ENCODE measurements at places on chromosomes 7 and 10.

DNA sequence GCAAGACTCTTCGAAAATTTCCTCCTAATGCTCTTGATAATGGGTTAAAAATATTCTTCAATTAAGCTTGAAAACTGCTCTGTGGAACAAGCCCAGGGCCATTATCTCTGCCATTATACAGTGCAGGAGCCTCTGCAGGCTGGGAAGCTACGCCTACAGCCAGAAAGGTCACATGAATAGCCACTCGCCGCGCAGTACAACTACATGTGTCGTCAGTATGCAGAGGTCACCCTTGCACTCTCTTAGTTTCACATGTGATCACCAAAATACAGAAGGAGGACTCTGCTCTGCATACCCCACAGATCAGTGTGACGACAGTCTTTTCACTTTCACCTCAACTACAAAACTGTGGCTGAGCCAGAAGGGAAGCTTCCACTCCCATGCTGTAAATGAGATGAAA is 141.8 kb upstream of the C1QL3 start:
- DNase-seq, result no peak
- H3K27ac ChIP-seq, result no peak overlapping the region
- H3K4me1 ChIP-seq, result no peaks in the 10 kb centered on the region
- H3K4me3 ChIP-seq, result no peak overlapping the region
- H3K27me3 ChIP-seq, result no peaks in the 10 kb centered on the region

GRCh38 chr7:86137343-86137742 is 506.4 kb upstream of the GRM3 start:
- H3K27me3 ChIP-seq, result no peaks in the 10 kb centered on the region
- H3K4me1 ChIP-seq, result no peaks in the 10 kb centered on the region
- no peak overlapping the region for H3K27ac ChIP-seq
- no peak for DNase-seq
- H3K36me3 ChIP-seq, result no peaks in the 10 kb centered on the region

DNA sequence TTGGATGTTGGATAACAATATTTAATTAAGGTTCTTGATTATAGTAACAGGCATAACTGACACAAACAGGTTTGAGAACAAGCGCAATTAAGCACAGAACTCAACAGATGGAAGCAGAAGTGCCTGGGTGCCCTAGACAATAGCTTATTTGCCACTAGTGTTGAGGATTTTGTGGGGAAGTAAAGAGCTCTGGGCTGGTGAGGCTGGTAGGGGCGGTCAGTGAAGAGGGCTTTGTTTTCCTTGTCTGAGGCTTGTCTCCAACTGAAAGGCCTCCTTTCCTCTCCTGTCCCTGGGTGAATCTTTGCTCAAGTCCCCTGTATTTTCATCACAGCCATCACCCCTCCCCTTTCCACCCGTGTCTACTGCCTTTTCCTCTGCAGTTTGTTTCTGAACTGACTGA is 104.6 kb downstream of the KAT6B start:
- H3K27me3 ChIP-seq, result no peaks in the 10 kb centered on the region
- DNase-seq, result no peak
- H3K4me3 ChIP-seq, result no peak overlapping the region
- H3K36me3 ChIP-seq, result no peaks in the 10 kb centered on the region
- peaks cover 33% of the 10 kb centered on the region for H3K4me1 ChIP-seq

- H3K27ac ChIP-seq, result no peak overlapping the region
- H3K27me3 ChIP-seq, result peaks cover 39% of the 10 kb centered on the region
- H3K4me3 ChIP-seq, result no peak overlapping the region
- H3K36me3 ChIP-seq, result no peaks in the 10 kb centered on the region
- no peaks in the 10 kb centered on the region for H3K4me1 ChIP-seq
Observed at GRCh38 chr10:128734161-128734560, 607.9 kb upstream of the MKI67 start.

- H3K27me3 ChIP-seq, result no peaks in the 10 kb centered on the region
- no peak overlapping the region for H3K4me3 ChIP-seq
- no peaks in the 10 kb centered on the region for H3K36me3 ChIP-seq
- H3K4me1 ChIP-seq, result no peaks in the 10 kb centered on the region
- H3K27ac ChIP-seq, result no peak overlapping the region
Observed at GRCh38 chr10:482051-482501, 207.4 kb downstream of the DIP2C start.

DNA sequence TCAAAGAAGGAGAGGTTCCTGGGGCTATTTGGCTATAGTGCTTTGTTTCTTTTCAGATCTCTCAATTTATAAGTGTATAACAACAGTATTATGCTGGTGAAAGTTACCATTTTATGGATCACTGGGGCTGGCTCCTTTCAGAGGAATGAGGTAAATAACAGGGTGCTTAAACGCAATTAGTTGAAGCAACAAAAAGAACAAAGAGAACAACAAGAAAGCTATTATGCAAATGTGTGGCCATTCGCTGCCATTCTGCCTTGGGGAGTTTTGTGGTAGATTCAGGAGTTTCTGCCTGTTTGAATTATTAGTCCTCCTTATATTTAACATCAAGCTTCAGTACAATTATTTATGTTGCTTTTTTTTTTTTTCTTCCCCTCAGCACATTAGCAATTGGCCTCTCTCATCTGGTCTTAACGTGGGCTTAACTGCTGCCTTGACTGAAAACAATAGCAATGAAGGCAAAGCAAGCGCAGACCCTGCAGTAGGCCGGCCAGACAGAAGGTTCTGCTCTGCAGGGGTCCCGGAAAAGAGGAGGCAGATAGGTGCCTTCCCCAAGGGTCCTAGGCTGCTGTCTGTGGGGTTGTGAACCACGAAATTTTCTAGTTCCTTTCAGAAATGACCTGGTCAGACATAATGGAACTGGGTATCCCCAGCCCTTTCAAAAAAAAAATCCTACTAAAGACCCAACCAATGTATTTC is 339.9 kb upstream of the PODXL start:
- H3K27ac ChIP-seq, result peak overlapping the region; percentile 98
- H3K36me3 ChIP-seq, result no peaks in the 10 kb centered on the region
- no peaks in the 10 kb centered on the region for H3K27me3 ChIP-seq
- no peak for DNase-seq

GRCh38 chr10:43376828-43377423 is 5.5 kb downstream of the FXYD4 start:
- no peak overlapping the region for H3K4me3 ChIP-seq
- H3K27ac ChIP-seq, result no peak overlapping the region
- no peak for DNase-seq
- H3K4me1 ChIP-seq, result no peaks in the 10 kb centered on the region

DNA sequence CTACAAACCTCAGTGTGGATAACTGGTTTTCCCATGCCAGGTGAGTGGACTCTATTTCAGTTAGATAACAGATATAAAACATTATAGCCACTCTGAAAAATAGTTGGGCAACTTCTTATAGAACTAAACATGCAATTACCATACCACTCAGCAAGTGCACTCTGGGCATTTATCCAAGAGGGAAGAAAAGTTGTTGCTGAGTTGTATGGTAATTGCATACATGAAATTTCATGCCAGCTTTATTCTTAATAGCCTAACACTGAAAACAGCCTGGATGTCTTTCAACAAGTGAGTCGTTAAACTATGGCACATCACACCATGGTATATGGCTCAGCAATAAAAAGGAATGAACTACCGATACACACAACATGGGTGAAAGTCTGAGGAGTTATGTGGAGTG is 10.6 kb upstream of the UPP1 start:
- no peaks in the 10 kb centered on the region for H3K36me3 ChIP-seq
- H3K4me3 ChIP-seq, result no peak overlapping the region
- no peaks in the 10 kb centered on the region for H3K27me3 ChIP-seq
- peaks cover 20% of the 10 kb centered on the region for H3K4me1 ChIP-seq
- H3K27ac ChIP-seq, result no peak overlapping the region
- DNase-seq, result no peak

- H3K4me1 ChIP-seq, result peaks cover 25% of the 10 kb centered on the region
- no peaks in the 10 kb centered on the region for H3K36me3 ChIP-seq
- H3K27ac ChIP-seq, result no peak overlapping the region
- DNase-seq, result no peak
Observed at GRCh38 chr10:49556723-49557122, 17.8 kb upstream of the ERCC6 start.

GRCh38 chr7:19919261-19920095 is 146.1 kb upstream of the TMEM196 start:
- DNase-seq, result no peak
- no peaks in the 10 kb centered on the region for H3K36me3 ChIP-seq
- H3K4me3 ChIP-seq, result no peak overlapping the region

DNA sequence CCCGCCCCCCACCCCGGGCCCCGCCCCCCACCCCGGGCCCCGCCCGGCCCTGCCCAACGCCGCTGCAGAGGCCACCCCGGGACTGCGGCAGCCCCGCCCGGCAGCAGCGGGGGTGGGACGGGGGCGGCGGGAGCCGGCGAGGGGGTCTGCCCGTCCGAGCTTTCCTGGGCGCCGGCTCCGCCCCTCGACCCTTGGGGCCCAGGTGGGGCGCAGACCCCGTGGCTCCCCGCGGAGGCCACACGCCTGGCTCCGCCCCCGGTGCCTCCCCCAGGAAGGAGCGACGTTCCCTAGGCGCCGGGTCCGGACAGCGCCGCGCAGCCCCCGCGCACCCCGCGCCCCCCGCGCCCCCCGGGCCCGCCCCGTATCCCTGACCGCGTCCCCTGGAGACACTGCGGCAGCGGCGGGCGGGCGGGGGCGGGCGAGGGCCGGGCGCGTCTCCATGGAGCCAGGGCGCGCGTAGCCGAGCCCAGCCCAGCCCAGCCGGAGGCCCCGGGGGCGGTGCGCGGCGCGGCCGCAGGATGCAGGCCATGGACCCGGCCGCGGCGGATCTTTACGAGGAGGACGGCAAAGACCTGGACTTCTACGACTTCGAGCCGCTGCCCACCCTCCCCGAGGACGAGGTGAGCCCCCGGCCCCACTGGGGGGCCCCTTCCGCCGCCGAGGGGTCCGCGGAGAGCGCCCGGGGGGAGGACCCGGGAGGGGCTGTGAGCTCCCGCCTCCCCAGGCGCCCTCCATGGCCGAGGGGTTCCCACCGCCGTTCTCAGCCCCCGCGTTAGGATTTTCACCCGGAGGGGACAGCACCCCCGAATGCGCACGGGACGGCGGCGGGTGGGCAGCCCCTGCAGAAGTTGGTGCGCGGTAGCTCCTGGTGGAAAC is at the start of gene KNDC1:
Gene KNDC1, plus strand, starts transcription at position 270 of the 876 bp plus-strand sequence. Its CDS starts 249 bp downstream, at position 519.
- H3K27ac ChIP-seq, result no peak within 1 kb of the TSS
- H3K4me3 ChIP-seq, result peak within 1 kb of the TSS; percentile 38
- no peaks in the 10 kb centered on the region for H3K36me3 ChIP-seq
- peaks cover 14% of the 10 kb centered on the region for H3K27me3 ChIP-seq
- H3K4me1 ChIP-seq, result no peaks in the 10 kb centered on the region

DNA sequence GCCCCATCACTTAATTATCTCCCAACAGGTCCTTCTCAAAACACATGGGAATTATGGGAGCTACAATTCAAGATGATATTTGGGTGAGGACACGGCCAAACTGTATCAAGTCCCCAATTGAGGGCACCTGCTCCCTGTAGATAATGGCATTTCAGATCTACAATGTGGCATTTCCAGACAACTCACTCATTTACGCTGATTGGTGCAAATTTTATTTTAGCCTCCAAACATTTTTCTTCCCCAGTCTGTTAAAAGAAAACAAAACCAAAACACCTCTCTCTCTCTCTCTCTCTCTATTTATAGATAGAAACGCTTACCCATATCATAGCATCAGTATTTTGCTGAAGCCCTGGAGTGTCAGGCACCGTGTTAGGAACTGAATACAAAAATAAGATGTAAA is 148.7 kb upstream of the KLF6 start:
- H3K27me3 ChIP-seq, result no peaks in the 10 kb centered on the region
- H3K27ac ChIP-seq, result no peak overlapping the region
- no peak for DNase-seq

GRCh38 chr7:148993193-148993592 is 35.1 kb downstream of the PDIA4 start:
- no peak for DNase-seq
- H3K27me3 ChIP-seq, result no peaks in the 10 kb centered on the region
- H3K27ac ChIP-seq, result no peak overlapping the region
- H3K4me1 ChIP-seq, result peaks cover 8% of the 10 kb centered on the region
- H3K36me3 ChIP-seq, result no peaks in the 10 kb centered on the region

- no peak for DNase-seq
- peaks cover 24% of the 10 kb centered on the region for H3K4me1 ChIP-seq
- H3K4me3 ChIP-seq, result no peak overlapping the region
Observed at GRCh38 chr7:76377186-76377918, 18.6 kb upstream of the YWHAG start.

- H3K36me3 ChIP-seq, result no peaks in the 10 kb centered on the region
- no peak for DNase-seq
- peak overlapping the region; percentile 77 for H3K4me3 ChIP-seq
- H3K27ac ChIP-seq, result no peak overlapping the region
- peaks cover 18% of the 10 kb centered on the region for H3K4me1 ChIP-seq
Observed at GRCh38 chr7:2843711-2844152, 376 bp downstream of the GNA12 start.

- peaks cover 32% of the 10 kb centered on the region for H3K4me1 ChIP-seq
- peak; percentile 62 for DNase-seq
- no peak overlapping the region for H3K4me3 ChIP-seq
- H3K36me3 ChIP-seq, result no peaks in the 10 kb centered on the region
Observed at GRCh38 chr7:134422008-134422407, 36.9 kb downstream of the AKR1B1 start.

- no peaks in the 10 kb centered on the region for H3K36me3 ChIP-seq
- H3K27me3 ChIP-seq, result peaks cover 46% of the 10 kb centered on the region
- H3K27ac ChIP-seq, result no peak overlapping the region
- no peak overlapping the region for H3K4me3 ChIP-seq
Observed at GRCh38 chr10:42938351-42938750, 138.5 kb upstream of the RET start.

GRCh38 chr7:121480566-121481335 is 84.6 kb upstream of the FAM3C start:
- H3K4me1 ChIP-seq, result peaks cover 12% of the 10 kb centered on the region
- no peak for DNase-seq
- no peak overlapping the region for H3K4me3 ChIP-seq
- H3K27ac ChIP-seq, result peak overlapping the region; percentile 6

DNA sequence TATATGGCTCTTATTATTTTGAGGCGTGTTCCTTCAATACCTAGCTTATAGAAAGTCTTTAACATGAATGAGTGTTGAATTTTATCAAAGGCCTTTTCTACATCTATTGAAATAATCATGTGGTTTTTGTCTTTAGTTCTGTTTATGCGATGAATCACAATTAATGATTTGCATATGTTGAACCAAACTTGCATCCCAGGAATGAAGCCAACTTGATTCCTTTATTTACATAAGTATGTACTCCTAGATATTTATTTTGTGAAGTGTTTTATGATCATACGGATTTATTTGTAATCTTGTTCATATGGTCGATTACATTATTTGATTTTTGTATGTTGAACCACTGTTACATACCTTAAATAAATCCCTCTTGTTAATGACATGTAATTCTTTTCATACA is 244.3 kb upstream of the KCND2 start:
- H3K27me3 ChIP-seq, result no peaks in the 10 kb centered on the region
- no peak overlapping the region for H3K4me3 ChIP-seq
- H3K4me1 ChIP-seq, result no peaks in the 10 kb centered on the region

DNA sequence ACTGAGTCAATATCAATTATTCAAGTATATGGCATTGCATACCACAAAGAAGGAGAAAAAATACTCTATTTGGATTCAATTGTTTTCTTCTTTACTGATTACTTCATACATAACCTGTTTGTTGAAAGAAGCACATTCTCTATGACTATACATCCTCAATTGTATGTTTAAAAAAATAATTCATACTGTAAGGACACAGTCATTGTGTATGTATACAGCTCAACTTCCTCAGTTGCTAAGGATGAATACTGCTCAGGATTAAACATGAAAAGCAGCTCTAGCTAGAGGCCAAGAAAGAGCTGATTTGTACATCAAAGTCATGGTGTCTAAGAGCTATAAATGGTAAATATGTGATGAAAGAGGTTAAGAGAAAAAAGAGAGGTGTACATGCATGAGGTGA is 15.8 kb upstream of the BPGM start:
- no peaks in the 10 kb centered on the region for H3K27me3 ChIP-seq
- peak overlapping the region; percentile 60 for H3K27ac ChIP-seq
- H3K36me3 ChIP-seq, result no peaks in the 10 kb centered on the region
- no peaks in the 10 kb centered on the region for H3K4me1 ChIP-seq
- DNase-seq, result peak; percentile 36

All from PC-3 (cell line).